Activated CD4-positive, alpha-beta T cell treated with anti-CD3 and anti-CD28 coated beads for 4 hours (primary cell): ENCODE measurements at places on chromosomes 2 and 18.

- no peak for DNase-seq
Observed at GRCh38 chr2:238104226-238104690, 4.1 kb downstream of the ESPNL start.

DNA sequence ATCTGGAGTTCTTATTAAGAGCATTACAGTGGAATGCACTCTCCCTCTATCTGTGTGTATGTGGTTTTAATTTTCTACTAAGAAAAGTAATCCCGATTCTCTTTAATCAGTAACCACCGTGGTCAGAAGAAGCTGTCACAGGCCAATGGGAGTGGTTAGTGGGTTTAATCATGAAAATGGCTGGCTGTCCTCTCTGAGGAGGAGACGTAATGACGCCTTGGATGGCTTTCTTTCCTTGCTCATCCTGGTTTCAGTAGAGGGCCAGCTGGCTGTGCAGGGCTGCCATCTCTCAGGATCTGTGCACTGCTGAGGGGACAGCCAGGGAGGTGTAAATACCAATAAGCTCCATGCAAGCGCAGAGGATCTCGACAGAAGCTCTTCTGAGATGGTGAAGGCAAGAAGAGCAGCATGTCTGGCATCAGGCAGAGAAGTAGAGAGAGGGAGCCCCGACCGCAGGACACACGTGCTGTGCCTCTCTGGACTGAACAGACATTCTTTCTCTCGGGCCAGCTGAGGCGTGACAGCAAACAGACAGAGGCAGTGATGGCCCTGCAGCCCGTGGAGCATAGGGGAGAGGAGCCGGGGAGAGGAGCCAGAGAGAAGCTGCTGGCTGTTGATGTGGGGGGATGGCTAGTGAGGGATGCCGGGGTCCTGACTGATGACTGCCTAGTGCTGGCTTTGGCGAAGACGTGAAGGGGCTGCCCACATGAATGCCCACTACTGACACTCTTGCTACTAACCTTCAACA, 65.1 kb upstream of the DAPL1 start:
- no peak for DNase-seq

- no peak for DNase-seq
Observed at GRCh38 chr2:170996316-170996715, 67.3 kb downstream of the GORASP2 start.

DNA sequence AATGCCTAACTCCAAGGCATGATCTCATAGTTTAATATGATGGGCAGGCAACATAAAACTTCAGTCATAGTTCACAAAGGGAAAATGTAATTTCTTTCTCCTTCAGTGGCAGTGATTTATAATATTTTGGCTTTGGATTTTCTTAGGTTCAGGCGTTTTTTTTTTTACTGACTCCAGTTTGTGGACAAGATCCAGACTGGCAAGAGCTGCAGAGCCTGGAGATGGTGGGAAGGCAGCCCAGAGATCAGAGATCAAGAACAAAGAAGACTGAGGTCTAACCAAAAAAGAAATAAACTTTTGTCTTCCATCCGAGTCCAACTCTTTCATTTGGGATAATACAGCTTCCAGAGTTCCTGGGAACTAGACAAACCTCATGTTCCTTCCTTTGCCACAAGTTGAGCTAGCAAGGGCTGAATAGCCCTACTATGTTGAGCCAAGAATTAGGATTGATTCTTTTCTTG, 215.3 kb upstream of the SETBP1 start:
- DNase-seq: no peak

GRCh38 chr2:235769046-235769445, 275.2 kb downstream of the AGAP1 start:
- DNase-seq: no peak

DNA sequence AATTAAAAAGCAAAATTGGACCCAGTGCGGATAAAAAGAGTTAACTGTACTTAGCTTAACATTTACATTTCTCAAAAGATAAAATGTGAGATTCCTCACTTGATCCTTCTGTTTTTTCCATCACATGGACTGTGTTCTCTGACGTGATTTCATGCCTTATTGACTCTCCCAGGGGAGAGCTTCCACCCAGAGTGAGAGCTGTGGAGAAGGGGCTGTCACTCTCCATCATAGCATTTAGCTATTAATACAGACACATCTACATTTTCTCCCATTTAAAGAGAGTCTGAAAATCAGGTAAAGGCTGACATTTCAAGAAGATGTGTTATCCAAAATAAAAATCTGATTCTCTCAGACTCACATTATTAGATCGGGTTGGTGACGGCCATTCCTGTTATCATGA, 493.8 kb downstream of the FBXO15 start:
- no peak for DNase-seq

GRCh38 chr2:164496881-164497280, 124.4 kb downstream of the GRB14 start:
- no peak for DNase-seq

GRCh38 chr2:1051075-1051474, 100.4 kb downstream of the SNTG2 start:
- DNase-seq: no peak

- DNase-seq: no peak
Observed at GRCh38 chr2:215521031-215521430, 85.2 kb upstream of the FN1 start.

- DNase-seq: no peak
Observed at GRCh38 chr2:215461836-215462532, 26.1 kb upstream of the FN1 start.

- no peak for DNase-seq
Observed at GRCh38 chr2:148302526-148302925, 281.6 kb downstream of the MBD5 start.

DNA sequence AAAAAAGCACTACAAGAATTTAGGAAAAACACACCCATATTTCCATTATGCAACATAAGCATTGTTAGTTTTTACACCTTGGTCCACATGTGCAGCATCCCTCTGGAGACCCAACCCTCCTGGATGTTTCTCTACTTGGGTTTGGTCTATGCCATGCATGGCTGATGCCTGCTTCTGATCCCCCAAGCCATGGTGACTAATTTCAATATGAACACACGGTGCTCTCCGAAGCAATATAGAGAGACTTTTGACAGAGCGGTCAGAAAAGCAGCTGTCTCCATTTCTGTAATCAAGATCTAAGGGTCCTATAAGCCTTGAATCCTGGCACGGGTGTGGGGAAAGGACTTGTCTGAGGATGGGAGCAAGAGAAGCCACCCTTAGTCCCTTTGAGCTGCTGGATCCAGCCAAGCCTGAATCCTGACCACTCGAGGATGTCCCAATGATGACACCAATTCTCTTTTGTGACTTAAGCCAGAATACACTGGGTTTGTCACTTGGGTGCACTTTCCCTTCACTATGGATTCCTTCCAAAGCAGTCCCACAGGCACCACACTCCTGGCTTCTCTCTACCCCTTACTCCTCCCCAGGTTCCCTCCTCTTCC, 91.5 kb downstream of the ACTR2 start:
- DNase-seq: no peak
